ENCODE measurements at places on chromosomes 3 and 15.

GRCh38 chr3:133276594-133276993 lies 123.3 kb upstream of the BFSP2 start:
- DNase-seq = no peak

- DNase-seq = no peak
Observed at GRCh38 chr15:23588268-23588667, 22.8 kb downstream of the MKRN3 start.

DNA sequence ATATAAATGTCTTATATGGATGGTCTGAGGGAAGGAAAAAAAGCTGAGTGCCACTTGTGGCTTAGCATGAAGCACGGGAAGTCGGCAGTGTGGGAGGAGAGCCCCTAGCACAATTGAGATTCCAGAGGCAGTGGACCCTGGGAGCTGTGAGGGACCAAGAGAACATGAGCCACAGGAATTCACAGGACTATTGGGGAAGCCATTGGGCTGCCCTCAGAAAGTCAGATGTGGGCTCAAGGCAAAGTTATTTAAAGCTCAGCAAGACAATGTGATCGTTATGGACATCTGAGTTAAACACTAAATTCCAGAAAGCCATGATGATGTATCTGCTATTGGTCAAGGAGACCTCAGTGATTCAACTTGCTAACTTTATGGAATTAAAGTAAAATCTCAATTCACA lies 380.8 kb upstream of the IL12A start:
- no peak for DNase-seq

DNA sequence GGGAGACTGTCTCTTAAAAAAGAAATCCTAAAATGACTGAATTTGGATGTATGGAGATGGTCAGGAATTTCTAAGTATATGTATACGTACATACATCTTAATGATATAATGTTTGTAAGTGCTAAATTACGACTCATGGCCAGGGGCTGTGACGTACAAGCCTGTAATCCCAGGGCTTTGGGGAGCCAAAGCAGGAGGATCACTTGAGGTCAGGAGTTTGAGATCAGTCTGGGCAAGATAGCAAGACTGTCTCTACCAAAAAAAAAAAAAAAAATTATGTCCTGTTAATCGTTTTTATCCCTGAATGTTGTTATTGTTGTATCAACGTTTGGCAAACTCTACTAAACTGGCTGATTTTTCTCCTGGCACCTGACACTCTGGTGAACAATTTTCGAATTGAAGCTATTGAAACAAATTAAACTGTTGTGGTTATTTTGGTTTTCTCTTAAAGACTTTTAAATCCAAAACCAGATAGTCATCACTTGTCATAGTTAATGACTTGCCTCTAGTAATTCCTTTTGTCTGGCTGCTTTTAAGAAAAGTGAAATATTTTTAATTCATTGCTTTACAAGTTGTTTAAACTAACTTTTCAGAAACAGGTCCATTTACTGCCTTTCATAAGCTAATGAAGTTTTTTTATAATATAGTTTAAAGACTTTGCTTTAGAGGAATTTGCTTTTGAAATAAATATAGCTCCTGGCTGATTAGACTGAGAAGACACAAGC lies 7.0 kb downstream of the MORF4L1 start:
- no peak for DNase-seq

DNA sequence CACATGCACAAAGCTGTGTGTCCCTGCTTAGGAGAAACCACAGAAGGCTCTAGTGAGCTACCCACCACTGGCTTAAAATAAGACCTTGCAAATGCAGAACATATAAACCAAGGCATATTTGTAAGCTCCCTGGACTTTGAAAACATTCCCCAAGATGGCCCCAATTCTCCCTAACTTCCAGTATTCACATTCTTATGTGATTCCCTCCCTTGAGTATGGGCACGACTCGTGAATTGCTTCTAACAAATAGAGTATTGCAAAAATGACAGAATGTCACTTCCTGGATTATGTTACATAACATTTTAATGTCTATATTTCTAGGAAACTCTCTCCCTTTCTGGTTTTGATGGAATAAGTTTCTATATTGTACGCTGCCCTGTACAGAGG lies 131.8 kb upstream of the MCTP2 start:
- no peak for DNase-seq

DNA sequence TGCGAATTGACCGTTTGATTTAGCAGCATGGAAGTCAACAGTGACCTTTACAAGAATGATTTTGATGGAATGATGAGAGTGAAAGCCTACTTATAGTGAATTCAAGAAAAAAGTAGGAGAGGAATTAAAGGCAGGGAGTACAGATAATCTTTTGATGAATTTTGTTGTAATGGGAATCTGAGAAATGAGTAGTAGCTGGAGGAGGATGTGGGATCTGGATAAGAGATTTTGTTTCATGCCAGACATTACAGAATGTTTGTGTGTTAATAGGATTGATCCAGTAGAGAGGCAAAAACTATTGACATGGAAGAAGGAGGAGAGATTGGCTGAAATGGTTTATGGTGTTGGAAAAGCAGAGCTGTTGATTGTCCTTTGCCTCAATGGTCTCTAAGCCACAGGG lies 17.4 kb upstream of the ZNF609 start:
- no peak for DNase-seq

- no peak for DNase-seq
Observed at GRCh38 chr15:55802600-55803376, 59.8 kb upstream of the PRTG start.

GRCh38 chr15:41096178-41096577 lies 19.9 kb downstream of the INO80 start:
- DNase-seq = no peak

- no peak for DNase-seq
Observed at GRCh38 chr3:149941186-149941585, 29.5 kb downstream of the PFN2 start.

DNA sequence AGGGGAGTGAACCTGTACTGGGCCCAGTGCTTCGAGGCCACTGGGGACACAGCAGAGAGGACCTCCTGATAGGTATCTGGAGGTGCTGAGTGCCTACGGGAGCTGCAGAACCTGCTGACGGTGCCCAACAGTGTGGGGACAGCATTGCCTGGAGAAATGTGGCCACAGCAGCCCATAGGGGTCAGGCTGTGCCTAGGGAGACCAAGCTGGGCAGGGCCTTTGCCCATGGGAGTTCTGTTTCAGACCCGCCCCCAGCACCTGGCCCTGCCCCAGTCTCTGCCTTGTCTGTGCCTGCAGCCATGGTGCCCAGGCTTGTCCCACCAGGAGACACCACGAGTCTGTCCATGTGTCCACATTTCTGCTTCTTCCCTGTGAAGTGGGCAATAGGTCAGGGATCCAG lies 15.3 kb upstream of the RPL32 start:
- DNase-seq = no peak

GRCh38 chr3:10560060-10560861 lies 54.9 kb upstream of the ATP2B2 start:
- no peak for DNase-seq

- DNase-seq = no peak
Observed at GRCh38 chr3:20945892-20946291, 759.9 kb upstream of the SGO1 start.

GRCh38 chr15:45784656-45785055 lies 149.8 kb downstream of the SQOR start:
- DNase-seq = no peak

DNA sequence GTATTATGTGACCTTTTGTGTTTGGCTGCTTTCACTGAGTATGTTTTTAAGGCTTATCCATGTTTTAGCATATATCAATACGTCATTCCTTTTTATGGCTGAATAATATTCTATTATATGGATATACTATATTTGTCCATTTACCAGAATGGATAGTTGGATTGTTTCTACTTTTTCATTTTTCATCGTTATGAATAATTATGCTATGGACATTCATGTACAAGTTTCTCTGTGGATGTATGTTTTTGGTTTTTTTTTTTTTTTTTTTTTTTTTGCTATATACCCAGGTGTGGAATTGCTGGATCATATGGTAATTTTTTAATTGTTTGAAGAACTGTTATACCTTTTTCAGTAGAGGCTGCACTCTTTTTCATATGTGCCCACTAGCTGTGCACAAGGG lies 23.5 kb downstream of the DOCK3 start:
- DNase-seq = no peak

DNA sequence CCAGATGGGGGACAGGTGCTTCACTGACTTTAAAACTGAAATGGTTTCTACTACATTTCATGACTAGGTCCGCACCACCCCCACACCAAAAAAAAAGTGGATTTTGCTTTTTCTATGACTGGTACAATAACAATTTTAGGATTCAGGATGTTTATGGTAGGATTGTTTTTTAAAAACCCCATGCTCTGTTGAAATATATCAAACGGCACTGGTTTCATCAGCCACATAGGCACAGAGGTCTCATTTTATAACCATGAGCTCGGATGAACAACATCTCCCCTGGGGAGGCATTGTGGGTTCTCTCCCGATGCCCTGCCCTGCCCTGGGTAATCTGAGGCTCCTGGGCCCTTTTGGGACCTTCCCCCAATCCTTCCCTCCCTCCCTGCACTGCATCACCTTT lies 202.7 kb upstream of the KBTBD8 start:
- no peak for DNase-seq

- DNase-seq = no peak
Observed at GRCh38 chr3:15501126-15501525, 20.4 kb downstream of the COLQ start.

DNA sequence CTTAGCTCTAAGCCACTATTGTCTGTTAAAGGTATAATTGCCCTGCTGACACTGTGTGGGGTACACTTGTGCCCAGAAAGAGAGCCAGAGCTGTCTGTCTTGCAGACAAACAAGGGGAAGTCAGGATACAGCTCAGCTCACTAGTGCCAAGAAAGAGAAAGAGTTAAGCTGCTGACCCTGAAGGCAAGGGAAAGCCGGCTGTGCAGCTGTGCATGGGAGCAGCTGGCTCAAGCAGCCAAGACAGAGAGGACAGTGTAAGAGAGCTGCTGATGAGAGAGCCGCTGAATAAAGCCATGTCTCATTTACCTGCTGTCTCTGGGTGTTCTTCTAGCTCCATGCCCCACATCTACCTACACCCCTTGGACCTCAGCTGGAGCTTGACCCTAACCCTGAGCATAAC lies 428.1 kb upstream of the NAALADL2 start:
- DNase-seq = no peak

GRCh38 chr3:56775445-56775837 lies 26.3 kb downstream of the ARHGEF3 start:
- no peak for DNase-seq

GRCh38 chr3:46692566-46692990 lies 901 bp downstream of the ALS2CL start:
- no peak for DNase-seq

GRCh38 chr3:138940446-138940845 lies 6.5 kb downstream of the FOXL2 start:
- no peak for DNase-seq

DNA sequence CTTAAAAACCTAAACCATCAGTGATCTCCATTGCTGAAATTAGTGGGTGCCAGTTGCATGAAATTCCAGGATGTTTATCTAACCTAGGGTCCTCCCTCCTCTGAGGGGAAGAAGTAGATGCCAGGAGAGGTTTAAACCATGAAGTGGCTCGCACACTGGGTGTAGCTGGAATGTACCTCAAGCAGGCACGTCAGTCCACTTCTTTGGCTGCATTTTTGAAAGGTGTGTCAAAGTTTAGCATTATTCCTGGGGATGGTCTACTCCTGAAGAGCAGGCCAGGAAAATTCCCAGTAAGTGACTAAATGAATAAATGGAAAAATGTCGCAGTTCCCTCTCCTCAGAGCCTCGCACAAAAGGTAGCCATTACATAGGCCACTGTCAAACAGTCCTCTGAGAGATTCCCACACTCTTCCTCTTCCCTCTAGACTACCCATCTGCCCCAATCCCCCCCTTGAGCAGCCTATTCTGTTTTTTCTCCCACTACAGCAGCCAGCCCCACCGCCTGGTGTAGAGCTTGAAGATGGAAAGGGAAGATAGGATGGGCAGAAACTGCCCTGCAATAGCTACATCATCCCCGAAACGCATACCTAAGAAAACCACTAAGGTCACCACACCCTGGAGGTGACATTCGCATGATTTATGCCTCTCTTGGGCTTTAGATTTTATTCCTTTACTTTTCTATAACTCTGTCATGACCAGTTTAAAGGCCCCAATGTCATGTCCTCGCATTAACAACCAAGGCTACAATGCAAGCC lies 655 bp upstream of the TMOD3 start:
- DNase-seq = no peak

GRCh38 chr3:133937756-133938601 lies 42.3 kb upstream of the RAB6B start:
- no peak for DNase-seq

DNA sequence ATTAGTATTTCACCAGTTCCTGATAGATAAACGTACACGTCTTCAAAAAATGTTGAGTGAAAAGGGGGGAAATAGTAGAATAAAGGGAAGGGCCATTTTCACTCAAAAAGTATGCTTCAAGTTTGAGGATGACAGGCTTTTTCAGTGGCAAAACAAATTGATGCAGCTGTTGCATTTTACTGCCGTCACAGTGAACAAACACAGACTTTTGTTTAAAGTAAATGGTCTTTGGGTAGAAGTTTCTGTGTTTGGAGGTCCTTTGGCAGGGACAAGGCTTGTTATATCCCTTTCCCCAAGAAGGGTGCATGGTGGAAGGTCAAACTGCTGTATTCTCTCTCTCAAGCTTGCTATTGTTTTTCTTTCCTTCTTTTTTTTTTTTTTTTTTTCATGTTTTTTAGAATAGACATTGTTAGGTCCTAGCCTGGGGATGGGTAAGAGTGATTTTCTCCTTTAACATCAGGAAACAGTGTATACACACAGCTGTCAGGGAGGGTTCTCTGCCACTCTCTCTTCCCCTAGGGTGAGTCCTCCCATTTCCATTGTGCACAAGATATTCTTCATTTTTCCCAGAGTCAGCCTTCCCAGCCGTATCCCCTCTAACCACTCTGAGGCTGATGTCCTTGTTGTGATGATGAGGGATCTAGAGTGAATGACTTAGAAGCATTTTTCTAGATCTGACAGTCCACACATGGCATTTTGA lies 6.6 kb upstream of the SUCNR1 start:
- no peak for DNase-seq

- no peak for DNase-seq
Observed at GRCh38 chr15:93203036-93203435, 114.0 kb upstream of the RGMA start.

DNA sequence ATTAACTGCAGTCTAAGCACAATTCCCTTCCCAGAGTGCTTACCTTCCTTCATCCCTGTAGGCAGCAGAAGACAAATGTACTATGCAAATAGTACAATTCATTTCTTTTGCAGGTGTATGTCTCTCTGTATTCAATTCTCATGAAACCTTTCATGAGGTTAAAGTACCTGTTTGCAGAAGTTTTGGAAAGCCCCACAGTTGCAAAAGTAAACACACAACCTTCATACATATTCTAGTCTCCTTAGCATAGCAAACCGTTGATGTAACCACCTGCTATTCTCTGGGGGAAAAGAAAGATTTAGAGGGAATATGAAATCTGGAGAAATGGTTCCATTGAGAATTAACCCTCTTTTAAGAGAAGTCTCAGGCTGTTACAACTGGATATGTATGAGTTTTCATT lies 200.3 kb upstream of the SUCLG2 start:
- DNase-seq = no peak

GRCh38 chr3:59796456-59796855 lies 746.6 kb upstream of the CFAP20DC start:
- DNase-seq = no peak

- DNase-seq = no peak
Observed at GRCh38 chr3:194130807-194131589, 5.0 kb upstream of the HES1 start.
